CD4-positive, CD25-positive, alpha-beta regulatory T cell (primary cell): ENCODE measurements at places on chromosomes 5 and 9. TPM values are rescaled to one million over a fixed set of nuclear protein-coding genes. Genes with fewer than 3 reads are reported as not detected.

DNA sequence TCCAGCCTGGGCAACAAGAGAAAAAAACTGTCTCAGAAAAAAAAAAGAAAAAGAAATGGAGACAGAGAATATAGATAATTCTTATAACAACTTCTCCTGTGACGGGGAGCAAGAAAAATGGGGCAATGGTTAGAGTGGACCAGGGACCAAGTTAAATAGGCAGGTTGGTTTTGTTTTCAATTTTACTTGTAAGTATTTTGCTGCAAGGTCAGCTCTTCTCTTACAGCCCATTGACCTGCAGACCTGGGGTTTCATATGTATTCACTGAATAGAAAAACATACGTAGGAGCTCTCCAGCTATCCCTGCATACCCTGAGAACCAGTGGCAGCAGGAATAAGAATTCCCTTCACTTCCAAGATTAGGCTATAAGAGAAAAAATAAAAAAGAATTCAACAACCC lies 29.2 kb upstream of the IL13 start:
- no peak overlapping the region for H3K4me3 ChIP-seq
- H3K36me3 ChIP-seq: peaks cover 8% of the 10 kb centered on the region
- no peak for DNase-seq

- H3K4me3 ChIP-seq: no peak overlapping the region
- DNase-seq: no peak
- no peaks in the 10 kb centered on the region for H3K4me1 ChIP-seq
- no peaks in the 10 kb centered on the region for H3K36me3 ChIP-seq
These were observed 316.4 kb upstream of the GRIN3A start for GRCh38 chr9:102054811-102055210.

DNA sequence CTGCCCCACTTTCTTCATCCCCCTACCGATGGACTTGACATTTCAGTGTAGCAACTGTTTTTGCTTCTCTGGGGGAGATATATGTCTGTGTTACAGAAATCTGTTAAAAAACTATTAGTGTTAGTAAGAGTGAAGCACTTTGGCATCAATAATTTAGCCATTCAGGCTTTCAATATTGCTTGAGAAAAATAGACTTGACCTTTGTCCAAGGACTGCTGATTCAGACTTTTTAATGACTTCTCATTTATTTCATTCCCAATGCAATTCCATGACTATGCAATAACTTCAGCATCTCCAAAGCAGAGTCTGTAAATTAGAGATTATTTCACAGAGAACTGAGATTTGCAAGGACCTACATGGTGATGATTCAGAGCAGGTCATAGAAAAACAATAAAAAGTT lies 104.1 kb upstream of the SPEF2 start:
- no peaks in the 10 kb centered on the region for H3K4me1 ChIP-seq
- no peaks in the 10 kb centered on the region for H3K27me3 ChIP-seq
- no peak for DNase-seq
- no peak overlapping the region for H3K4me3 ChIP-seq

GRCh38 chr5:9251379-9251980 lies 294.4 kb downstream of the SEMA5A start:
- H3K4me3 ChIP-seq: no peak overlapping the region
- DNase-seq: no peak
- H3K27me3 ChIP-seq: no peaks in the 10 kb centered on the region
- H3K4me1 ChIP-seq: no peaks in the 10 kb centered on the region

DNA sequence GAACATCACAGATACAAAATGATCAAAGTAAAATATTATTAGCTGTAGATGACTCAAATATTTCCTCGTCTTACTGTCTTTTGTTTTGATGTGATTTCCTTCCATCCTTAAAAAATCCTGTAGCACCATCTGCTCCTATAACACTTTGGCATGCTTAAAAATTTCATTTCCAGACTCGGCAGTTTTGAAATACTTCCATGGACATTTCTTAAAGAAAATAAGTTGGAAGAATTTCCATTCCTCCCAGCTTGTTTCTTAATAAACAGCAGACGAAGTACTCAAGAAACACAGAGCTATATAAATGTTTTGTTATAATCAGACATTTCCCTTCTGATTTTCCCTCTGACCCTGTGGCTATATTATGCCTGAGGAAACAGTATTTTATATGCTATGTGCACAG lies 41.2 kb upstream of the SVEP1 start:
- H3K4me1 ChIP-seq: no peaks in the 10 kb centered on the region
- H3K27ac ChIP-seq: no peak overlapping the region
- H3K36me3 ChIP-seq: no peaks in the 10 kb centered on the region
- H3K27me3 ChIP-seq: no peaks in the 10 kb centered on the region
- H3K4me3 ChIP-seq: no peak overlapping the region

The OBP2B gene
- total RNA-seq: not detected

- H3K4me1 ChIP-seq: no peaks in the 10 kb centered on the region
- no peaks in the 10 kb centered on the region for H3K27me3 ChIP-seq
- DNase-seq: no peak
- H3K36me3 ChIP-seq: no peaks in the 10 kb centered on the region
- no peak overlapping the region for H3K4me3 ChIP-seq
These were observed 435.1 kb upstream of the ST8SIA4 start for GRCh38 chr5:101338226-101338625.
